Activated CD4-positive, alpha-beta T cell treated with anti-CD3 and anti-CD28 coated beads for 24 hours (primary cell): ENCODE measurements at places on chromosomes 12 and 14.

GRCh38 chr14:45727133-45727532, 474.1 kb upstream of the MIS18BP1 start:
- DNase-seq, result no peak

GRCh38 chr14:35405304-35405996, 901 bp upstream of the NFKBIA start:
- no peak for DNase-seq

- DNase-seq, result no peak
Measured at GRCh38 chr14:54724676-54725325, 157.9 kb downstream of the SAMD4A start.

GRCh38 chr12:47602325-47602724, 103.5 kb downstream of the RPAP3 start:
- DNase-seq, result no peak

DNA sequence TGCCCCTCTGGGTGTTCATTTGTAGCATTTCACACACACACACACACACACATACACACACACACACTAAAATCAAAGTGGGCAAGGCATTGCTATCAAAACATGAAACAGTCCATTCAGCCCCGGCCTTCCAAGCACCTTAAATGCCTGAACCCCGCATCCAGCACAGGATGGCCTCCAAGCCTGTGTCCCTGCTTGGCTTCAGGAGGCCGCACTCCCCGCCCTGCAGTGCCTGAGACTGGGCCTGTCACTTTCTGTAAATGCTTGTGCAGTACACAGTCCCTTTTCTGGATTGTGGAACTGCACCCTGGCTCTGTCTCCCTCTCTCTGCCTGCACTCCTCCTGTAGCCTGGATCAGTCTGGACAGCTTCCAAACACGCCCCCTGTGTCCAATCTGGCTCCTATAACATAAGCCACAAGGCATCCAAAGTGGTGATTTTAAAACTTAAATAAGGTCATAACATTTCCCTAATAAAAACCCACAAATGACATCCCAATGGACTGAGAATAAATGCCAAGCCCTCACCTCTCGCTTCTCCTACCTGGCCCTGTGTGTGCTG, 972.2 kb upstream of the TMEM132C start:
- no peak for DNase-seq

- no peak for DNase-seq
Measured at GRCh38 chr12:54509617-54510016, 12.1 kb downstream of the NCKAP1L start.

DNA sequence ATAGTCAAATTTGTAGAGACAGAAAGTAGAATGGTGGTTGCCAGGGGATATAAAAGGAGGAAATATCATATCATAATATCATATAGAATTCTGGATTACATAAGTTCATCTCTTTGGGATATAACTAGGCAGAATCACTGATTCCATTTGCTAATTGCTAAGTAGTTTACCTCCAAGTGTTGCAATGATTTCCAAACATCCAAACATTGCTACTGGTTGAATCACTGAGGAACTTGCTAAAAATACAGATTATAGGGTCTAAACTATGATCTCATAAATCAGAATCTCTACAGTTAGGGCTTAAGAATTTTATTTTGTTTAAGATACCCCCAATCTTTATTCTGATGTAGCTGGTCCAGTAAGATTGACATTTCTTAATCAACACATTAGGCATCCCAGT, 16.1 kb upstream of the TAS2R42 start:
- no peak for DNase-seq

GRCh38 chr12:8501720-8502119, 11.6 kb upstream of the CLEC4D start:
- no peak for DNase-seq

GRCh38 chr12:58731096-58731495, 189.2 kb downstream of the LRIG3 start:
- no peak for DNase-seq

DNA sequence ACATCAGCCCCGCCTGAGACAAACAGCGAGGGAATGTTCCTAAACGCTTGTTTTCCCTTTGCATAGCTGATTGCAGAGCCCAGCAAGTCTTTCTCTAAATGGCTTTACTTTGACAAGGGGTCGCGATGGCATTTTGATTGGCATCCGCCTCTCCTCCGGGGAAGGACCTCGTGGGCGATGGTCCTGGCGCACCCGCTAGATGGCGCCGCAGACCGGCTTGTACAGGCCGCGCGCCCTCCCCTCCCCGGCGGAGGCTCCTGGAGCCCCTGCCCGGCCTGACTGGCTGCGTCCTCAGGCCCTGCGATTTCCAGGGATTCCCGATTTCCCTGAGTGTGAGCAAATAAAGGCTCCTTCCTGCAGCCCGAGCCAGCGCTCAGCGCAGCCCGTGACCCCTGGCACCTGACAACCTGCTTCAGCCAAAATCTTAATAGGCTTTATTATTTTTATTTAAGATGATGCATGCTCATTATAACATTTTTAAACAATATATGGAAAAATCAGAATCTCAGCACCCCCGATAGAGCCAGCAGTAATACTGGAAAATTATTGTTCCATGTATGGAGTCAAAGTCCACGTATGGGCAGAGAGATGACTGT, 468.3 kb downstream of the AACS start:
- no peak for DNase-seq

GRCh38 chr14:68230950-68231717, 411.6 kb downstream of the RAD51B start:
- DNase-seq, result no peak

GRCh38 chr12:57524814-57525614, 2.4 kb downstream of the MBD6 start:
- DNase-seq, result no peak

DNA sequence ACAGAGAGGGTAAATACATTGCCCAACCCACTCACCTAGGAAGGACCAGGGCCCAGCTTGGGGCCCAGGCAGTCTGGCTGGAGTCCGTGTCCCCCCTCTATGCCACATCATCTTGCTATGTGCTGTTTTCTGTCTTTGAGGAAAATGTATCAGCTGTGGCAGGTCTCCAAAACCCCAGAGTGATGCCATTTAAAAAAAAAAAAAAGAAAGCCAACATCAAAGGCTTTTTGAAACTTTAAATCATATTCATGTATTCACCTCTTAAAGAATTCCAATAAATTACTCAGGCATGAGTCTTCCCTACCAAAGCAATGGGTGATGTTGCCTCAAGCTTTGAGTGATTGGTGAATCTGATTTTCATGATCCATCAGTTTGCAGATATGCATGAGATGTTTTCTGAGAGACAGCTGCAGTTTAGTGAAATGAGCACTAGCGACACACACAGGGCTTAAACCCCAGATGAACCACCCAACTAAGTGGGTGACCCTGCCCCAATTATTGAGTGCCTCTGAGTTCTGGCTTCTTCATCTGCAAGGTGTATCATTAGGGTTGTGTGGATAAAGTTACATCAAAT, 6.1 kb downstream of the KRT81 start:
- DNase-seq, result no peak

- DNase-seq, result no peak
Measured at GRCh38 chr12:130876758-130877157, 4.9 kb downstream of the RAN start.

GRCh38 chr14:55053500-55053899, 2.1 kb downstream of the MAPK1IP1L start:
- no peak for DNase-seq

GRCh38 chr12:105570944-105571343, 240.5 kb downstream of the C12orf75 start:
- DNase-seq, result no peak
